Activated B cell treated with CpG ODN at 0.5 μM for 24 hours (primary cell): ENCODE measurements at places on chromosomes 5 and 9. TPM values are rescaled to one million over a fixed set of nuclear protein-coding genes. Genes with fewer than 3 reads are reported as not detected.
A peak's percentile ranks its signal among the peaks of the same experiment; 100 is the strongest.

The FAM153A gene
- 0.05 and 0.64 TPM in 2 replicates for total RNA-seq

DNA sequence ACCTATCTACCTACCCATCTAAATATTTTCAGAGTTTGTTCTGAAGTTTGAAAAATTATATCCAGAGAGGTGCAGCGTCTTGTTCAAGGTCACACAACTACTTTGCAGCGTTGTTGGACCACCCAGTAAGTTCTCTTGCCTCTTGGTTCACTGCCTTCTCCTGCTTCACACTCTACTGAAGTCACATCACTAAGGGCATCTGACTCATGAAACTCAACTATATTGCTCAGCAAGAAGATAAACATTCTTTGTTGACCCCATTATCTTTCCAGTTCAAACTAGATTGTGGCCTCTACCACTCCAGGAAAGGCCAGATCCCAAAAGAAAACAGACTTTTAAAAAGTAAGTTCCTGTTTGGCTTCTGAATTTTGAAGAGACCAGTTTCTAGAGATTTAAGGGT, 326.9 kb downstream of the SLIT3 start:
- DNase-seq, result no peak

The NEK6 gene
- total RNA-seq, result 110 and 115 TPM in 2 replicates

GRCh38 chr5:107514305-107514704, 156.4 kb downstream of the EFNA5 start:
- DNase-seq, result no peak

GRCh38 chr5:164799391-164799790, 1294.0 kb downstream of the MAT2B start:
- DNase-seq, result no peak

DNA sequence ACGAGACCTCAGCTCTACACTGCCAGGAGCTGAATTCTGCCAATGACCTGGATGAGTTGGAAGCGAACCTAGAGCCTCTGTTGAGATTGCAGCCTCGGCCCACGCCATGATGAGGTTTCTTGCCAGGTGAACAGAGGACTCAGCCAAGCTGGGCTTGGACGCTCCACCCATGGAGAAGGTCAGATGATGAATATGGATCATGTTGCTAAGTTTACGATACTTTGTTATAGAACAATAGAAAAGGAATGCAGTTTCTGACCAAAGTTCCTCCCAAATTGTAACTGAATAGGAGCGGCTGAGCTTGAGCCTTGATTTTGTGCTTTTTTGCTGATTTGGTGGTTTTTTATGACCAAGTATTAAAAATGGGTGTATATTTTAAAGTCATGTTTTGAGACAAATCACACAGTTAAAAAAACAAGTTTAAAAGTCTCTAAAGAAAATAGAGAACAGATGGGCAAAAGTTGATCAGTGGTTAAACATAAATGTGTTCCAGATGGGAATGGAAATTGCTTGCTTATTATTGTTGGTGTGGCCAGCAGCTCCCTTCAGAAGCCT, 32.9 kb downstream of the ROPN1L start:
- no peak for DNase-seq

DNA sequence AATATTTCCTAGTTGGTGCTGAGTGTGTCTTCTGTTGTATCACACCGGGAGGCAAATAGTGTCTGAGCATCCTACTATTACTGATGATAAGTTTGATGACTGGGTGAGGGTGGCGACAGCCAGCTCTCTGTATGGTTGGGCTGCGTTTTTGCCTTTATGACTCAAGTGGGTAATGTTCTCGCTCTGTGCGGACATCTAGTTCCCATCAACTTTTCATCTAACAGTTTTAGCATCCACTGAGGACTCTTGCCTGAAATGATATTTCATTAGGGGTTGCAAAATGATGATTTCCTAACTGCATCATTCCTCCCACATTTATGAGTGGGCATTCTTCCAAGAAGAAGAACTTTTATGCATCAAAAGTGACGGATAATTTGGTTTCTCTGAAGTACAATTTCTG, 26.5 kb downstream of the HMCN2 start:
- no peak for DNase-seq

The SUSD3 gene
- total RNA-seq, result 9.1 and 12.9 TPM in 2 replicates

The HRCT1 gene
- total RNA-seq, result not detected in 2 replicates

DNA sequence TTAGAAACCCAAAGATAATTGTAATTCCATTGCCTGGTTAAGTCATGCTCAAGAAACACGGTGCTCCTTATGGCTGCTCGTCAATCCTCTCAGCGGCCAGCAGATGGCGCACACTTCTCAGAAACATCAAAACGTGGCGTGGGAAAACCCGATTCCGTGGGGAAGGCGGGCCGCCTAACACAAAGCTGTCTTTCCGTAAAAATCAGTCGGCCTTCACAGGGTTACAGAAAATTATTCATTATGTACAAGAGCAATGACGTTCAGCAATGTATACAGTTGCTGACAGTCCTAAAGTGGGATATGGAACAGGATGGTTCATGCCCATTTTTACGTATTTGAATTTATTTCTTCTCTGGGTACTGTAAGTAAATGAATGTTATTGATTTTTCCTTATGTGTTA, 83.5 kb downstream of the PDE4D start:
- DNase-seq, result peak; percentile 48

DNA sequence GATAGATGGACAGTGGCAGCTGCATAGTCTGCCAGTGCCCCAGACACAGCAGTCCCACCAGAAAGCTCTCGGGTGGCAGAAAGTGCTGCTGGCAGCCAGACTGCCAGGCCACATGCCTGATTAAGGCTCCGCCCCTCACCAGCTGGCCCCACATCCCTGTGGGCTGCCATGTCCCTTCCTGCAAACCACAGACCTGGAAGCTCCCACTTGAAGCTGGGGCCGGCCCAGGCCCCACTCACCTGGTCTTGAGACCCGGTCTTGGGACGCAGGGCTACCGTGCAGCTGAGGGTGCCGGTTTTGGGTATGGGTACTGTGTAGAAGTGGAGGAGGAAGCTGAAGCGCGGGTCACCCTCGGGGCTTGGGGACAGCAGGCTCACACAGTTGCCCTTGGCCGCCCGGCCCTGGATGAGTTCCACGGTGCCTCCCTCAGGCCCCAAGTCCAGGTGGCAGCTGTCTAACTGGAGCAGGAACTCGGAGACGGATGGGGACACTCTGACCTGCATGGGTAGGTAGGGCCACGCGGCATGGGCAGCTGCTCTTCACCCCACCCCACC, 15.3 kb downstream of the FPGS start:
- no peak for DNase-seq

DNA sequence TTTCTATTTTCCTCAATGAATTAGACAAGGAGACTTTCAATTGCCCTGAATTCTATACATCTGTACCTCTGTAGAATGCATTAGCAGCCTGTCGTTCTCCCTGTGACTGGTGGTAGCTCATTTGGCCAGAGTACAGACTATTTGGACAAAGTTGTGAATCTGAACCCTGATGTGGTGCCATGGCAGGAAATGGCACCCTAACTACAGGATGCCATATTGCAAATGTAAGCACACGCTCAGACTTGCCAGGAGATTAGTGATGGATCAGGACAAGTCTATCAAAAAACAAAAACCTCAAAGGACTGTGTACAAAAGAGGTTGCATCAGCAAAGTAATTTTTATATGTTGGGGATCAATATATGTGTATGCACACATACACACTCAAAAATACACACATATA, 58.3 kb downstream of the SVEP1 start:
- DNase-seq, result no peak

The STKLD1 gene
- total RNA-seq, result 0.37 and 0.44 TPM in 2 replicates

GRCh38 chr9:34869390-34869789, 88.7 kb upstream of the PHF24 start:
- DNase-seq, result no peak

The SLC24A2 gene
- total RNA-seq, result not detected in 2 replicates

The ZDHHC11B gene
- total RNA-seq, result 0.07 and 0.09 TPM in 2 replicates

GRCh38 chr5:109619606-109620005, 70.1 kb upstream of the MAN2A1 start:
- no peak for DNase-seq

GRCh38 chr5:120516805-120517204, 52.7 kb downstream of the PRR16 start:
- DNase-seq, result no peak

The CATSPER3 gene
- total RNA-seq, result 0.95 and 0.98 TPM in 2 replicates

The RNF183 gene
- total RNA-seq, result not detected in 2 replicates

The SPATA31A3 gene
- not detected in 2 replicates for total RNA-seq

The GOLGA1 gene
- total RNA-seq, result 11.8 and 14.0 TPM in 2 replicates

The NEUROG1 gene
- total RNA-seq, result not detected in 2 replicates

DNA sequence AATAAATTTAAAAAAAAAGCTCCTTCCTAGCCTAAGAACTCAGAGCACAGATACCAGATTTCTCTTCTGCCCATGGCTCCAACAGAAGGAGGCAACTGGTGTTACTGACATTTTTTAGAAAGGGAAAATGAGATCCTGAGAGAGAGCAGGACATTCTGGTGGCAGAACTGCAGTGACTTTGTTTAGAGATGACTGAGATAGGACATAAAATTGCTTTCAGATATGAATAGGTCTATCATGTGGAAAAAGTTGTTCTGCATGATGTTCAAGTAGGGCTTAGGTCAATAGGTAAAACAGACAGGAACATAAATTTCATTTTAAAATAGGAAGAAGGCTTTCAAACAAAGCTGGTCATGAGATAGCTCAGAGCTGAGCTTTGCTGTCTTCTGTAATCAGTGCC, 49.6 kb downstream of the NIPAL4 start:
- DNase-seq, result no peak

DNA sequence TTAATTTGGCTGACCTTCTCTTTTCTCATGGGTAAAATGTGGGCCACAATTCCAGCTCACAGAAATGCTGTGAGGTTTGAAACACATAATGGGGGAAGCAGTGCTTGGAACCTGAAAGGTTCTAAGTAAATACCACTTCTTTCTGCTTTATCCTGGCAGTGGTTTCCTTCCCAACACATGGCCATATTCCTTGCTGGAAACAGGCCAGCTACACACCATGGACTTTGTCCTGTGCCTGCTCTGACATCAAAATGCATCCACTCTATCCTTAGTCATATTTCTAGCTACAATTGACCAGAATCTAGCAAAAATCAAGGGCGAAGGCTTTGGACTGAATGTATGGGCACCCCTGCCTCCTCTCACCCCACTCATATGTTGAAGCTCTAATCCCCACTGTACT, 93.1 kb upstream of the TRPC7 start:
- DNase-seq, result no peak

DNA sequence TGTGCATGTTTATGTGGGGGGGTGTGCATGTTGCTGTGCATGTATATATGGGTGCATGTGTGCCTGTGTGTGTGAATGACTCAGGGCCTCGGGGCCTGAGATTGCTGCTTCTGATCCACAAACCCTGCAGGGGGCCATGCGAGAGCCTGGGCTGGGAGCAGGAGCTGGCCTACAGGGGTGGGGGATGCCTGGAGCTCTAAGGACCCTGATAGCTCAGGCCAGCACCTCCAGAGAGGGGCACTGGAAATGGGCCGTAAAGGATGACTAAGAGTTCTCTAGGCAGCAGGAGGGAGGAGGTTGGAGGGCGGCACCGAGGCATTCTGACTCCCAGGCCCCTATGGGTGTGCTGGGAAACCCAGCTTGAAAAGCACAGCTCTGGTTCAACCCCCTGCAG, 6.9 kb upstream of the UBAC1 start:
- no peak for DNase-seq

The GGTA1 gene
- not detected in 2 replicates for total RNA-seq

DNA sequence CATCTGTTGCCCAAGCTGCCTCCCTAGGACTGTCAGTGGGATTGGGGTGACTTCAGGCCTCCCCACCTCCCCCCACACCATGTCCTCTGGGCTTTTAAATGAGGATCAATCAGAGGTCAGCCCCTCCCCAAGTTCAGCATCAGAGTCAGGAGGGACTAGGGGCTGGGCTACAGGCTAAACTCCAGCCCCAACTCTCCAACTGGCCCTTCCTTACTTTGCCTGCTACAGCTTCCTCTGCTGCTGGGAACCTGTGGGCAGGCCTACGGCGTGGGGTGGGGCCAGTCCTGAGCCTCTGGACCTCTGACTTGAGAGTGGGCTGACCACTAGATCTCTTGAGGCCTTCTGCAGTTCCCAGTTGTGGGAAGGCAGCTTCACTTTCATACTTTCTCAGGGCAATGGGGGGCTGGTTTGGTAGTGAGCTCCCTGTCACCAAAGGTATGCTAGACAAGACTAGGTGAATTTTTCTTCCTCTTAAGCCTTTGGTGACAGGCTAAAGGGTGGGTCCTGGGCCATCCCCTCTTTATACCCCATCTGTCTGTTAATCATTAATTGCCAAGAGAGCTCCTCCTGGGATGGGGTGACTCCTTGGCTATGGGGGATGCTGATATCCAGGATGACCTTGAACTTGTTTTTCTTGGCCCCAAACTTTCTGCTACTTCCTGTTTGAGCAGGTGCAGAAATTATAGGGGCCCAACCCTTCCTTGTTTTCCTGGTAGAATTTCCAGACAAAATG, 10.8 kb upstream of the DAB2IP start:
- no peak for DNase-seq

DNA sequence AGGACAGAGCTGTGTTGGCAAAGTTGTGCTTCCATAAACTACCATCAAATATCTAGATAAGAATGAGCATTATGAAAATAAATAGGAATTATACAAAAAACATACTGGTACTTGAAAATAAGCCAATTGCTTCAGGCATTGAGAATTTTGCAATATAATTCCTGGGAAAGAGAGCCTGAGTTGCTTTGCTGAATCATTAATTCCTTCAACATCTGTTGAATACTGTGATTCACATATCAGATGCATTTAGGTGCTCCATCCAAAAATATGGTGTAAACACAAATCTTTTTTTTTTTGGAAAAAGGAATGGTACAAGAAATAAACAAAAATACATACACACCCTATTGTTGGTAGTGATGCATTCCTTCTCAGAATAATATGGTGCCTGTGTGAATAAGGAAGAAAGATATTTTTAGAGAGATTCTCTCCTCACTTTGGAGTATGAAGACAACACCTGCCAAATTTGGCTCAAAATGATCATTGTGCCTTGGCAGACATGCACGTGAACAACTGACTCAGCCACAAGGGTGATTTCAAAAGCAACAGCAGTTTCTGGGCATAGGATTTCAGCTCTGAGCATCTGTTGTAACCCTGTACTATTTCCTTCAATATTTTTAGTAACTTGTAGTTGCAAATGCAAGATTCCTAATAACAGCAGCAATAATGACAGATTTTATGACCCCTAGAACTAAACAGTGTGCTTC, 96.7 kb downstream of the CAVIN4 start:
- no peak for DNase-seq

The IL33 gene
- total RNA-seq, result not detected in 2 replicates

DNA sequence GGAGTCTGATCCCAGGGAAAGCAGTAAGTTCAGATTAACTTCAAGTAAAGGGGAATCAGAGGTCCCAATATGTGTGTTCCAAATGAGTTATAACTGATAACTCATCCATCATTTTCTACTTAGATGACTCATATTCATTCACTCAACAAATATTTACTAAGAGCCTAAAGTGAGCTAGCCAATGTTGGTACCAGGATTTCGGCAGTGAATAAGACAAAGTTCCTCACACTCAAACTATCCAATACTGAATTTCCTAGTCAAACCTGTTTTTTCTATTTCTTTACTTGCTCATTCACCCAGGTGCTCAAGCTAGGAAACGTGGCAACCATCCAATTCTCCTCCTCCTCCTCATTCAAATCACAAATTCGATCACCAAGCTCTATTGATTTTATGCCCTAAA, 25.8 kb downstream of the FBXW2 start:
- DNase-seq, result no peak
